Lung (tissue), 17 donors: ENCODE measurements at places on chromosomes 3 and 15.

- DNase-seq: no peak
Observed at GRCh38 chr3:159991591-159991990, 3.0 kb downstream of the IL12A start.

GRCh38 chr3:117626577-117626976 lies 917.0 kb downstream of the TUSC7 start:
- no peak for DNase-seq

DNA sequence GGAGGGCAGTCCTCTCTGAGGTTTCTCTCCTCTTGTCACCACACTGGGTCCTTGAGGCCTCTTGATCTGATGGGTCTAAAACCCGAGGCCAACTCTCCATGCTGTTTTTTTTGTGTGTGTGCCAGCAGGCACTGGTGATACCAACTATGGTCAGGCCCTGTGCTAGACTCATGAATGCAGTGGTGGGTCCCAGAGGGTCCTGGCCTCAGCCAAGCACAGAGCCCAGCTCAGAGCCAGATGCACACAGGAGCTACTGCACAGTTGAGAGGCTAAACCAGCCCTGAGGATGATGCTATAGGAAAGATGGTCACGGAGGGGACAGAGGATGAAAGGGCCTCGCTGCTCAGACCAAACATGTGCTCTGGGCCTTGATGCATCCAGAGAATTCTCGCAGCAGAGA lies 33.5 kb downstream of the RAB6B start:
- no peak for DNase-seq

- no peak for DNase-seq
Observed at GRCh38 chr15:51121118-51121517, 26.4 kb upstream of the TNFAIP8L3 start.
